Stimulated activated CD8-positive, alpha-beta memory T cell treated with anti-CD3 and anti-CD28 coated beads, Interleukin-15, amount 100 ng/mL, for 48 hours (primary cell): ENCODE measurements at places on chromosomes 12 and 14.
A peak's percentile ranks its signal among the peaks of the same experiment; 100 is the strongest.

- DNase-seq, result no peak
Observed at GRCh38 chr14:76924371-76925096, 98.3 kb downstream of the LRRC74A start.

DNA sequence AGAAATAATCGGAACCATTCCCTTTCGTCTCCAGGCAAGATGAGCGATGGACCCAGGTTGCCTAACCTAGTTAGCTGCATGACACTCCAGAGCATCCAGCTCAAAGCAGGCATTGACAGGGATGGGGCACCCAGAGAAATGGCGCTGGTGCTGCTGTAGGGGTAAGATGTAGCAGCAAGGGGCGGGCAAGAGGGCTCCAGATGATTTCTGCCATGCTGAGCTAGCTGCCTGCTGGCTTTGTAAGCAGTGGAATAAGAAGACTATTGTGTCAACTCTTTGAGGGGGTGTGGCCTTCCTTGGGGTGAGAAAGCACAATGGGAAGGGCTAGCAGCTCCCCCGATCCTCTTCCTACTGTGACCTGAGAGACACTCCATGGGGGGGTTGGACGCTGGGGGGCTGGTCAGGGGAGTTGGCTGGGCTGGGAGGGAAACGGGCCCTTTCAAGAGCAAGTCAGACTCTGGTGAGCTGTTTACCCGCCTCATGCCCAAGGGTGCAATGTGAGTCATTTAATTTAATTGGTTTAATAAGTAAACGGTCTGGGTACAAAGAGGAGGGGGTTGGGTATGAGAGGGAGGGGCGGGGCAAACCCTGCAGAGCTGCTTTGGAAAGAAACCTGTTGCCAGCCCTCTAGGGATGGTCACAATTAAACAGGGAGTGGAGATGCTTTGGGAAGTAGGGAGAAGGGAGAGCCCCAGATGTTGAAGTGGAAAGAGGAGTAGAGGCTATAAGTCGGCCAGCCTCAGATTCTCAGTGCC lies 50.5 kb downstream of the B4GALNT3 start:
- DNase-seq, result no peak

DNA sequence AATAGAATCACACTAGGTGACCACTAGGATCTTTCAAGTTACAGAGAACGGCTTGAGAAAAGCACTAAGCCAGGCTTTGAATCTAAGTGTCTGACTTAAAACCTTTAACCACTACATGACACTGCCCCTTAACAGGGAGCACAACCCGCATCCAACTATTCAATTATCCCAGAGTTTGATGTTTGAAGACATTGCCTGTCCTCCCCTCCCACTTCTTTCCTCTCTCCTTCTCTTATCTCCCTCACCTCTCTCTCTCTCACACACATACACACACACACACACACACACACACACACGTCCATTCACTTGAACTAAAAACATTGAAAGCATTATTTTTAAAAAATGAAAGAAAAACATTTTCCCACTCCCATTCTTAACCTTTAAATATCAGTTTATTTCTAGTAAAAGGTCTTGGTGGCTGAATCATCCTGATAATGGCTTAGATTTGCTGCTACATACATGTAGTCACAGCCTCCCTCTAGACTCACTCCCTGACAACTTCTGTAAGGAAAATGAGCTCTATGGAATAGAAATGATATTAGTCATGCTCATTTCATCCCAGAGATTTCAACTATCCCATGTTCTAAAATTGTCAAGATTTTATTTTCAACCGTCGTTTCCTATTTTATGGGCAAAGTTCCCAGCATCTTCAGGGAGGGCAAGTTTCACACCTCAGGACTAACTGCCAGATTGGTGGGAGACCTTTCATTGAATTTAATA lies 53.5 kb upstream of the RAP1B start:
- no peak for DNase-seq

GRCh38 chr12:92275443-92276154 lies 130.0 kb upstream of the BTG1 start:
- DNase-seq, result no peak

DNA sequence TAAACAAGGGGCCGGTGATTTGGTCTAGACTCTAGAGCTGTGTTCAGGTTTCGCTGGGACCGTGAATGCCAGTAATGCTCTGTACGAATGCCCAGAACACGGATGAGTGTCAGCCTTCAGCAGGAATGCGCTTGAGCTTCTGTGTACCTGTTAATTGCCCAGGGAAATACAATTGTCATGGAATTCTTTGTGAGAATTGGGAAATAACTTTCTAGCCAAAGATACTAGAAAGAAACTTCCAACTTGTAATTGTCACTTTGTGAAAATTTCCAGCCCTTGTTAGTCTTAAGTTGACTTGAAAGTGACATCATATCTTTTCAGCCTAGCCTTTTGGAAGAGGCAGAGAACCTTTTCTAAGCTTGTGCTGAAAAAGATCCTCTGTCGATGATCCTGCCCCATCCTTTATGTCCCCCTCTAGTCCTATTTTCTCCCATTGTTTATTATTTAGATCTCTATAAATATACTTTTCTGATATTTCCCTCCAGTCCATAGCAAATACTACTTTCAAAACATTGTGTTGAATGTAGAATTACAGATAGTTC lies 2.7 kb downstream of the CHST11 start:
- DNase-seq, result no peak

- no peak for DNase-seq
Observed at GRCh38 chr14:55813630-55814029, 233.6 kb downstream of the KTN1 start.

- DNase-seq, result no peak
Observed at GRCh38 chr12:56411781-56412639, 37.2 kb downstream of the TIMELESS start.

GRCh38 chr12:89401433-89402058 lies 49.2 kb upstream of the DUSP6 start:
- no peak for DNase-seq

DNA sequence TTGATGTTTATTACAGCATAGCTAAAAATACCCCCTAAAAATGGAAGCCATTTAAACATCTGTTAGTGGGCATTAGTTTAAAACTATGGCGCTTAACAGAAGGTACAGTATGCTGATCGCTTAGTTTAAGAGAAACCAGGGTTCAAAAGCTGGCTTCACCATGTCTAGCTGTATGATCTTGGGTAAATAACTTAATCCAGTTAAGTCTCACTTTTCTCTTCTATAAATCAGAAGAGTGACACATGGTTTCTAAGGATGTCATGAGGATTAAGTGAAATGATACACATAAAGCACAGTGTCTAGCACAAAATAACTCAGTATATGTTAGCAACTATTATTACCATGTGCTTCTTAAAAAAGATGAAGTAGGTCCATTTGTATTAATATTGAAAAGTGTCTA lies 38.7 kb downstream of the STK38L start:
- DNase-seq, result no peak

GRCh38 chr14:99158150-99158549 lies 113.8 kb downstream of the BCL11B start:
- DNase-seq, result no peak

DNA sequence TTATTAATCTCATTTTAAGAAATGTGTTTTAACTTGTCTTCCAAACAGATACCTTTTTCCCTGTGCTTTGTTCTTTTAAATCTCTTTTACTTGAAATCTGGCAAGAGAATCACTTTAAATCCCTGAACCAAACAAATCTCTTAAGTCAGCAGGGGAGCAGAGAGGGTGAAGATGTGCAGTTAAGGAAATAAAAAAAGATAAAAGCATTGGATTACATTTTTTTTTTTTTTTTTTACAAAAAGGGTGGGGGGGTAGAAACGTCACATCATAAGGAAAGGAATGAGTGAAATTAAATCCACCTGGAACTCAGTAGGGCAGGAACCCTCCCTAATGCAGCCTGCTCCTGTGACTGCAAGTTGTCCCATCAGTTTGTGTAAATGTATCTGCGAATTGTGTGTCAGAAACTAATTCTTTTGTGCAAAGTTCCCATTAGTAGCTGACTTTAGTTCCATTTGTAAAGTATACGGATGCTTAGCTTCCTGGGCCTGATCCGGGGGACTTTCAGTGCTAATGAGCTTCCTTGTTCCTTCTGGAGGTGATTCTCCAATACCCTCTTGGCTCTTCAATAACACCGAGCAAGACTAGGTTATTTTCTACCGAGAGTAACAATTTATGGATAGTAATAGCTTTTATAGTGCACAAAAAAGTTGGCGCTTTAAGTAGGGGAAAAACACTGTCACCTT lies 1.5 kb downstream of the TTC6 start:
- DNase-seq, result no peak

- no peak for DNase-seq
Observed at GRCh38 chr14:44873536-44873935, 88.2 kb downstream of the KLHL28 start.

DNA sequence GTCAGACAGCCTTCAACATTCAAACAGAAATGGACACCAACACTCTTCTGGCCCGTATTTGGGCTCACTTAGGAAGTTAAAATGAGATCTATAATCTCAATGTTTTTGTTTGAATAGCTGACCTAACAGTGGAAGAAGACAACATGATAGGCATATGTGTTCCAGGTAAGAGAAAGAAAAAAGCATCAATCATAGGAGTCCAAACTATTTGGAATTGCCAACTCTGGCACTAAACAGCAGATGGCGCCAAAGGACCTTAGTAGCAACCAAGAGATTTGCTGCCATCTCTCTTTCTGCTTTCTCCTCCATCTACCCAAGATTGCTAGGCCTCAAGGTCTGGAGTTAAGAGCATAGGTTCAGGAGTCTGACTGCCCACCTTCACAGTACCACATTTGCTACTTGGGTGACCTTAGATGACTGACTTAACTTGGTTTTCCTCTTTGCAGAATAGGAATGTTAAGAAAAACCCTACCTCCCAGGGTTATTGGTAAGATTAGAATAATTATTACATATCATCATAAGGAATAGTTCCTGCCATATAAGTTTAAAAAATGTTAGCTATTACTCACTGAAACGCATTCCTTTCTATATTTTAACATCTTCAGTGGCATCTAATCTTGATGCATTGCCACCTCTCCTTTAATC lies 30.2 kb downstream of the PEX5 start:
- peak; percentile 25 for DNase-seq

- DNase-seq, result no peak
Observed at GRCh38 chr14:79581912-79582576, 629.3 kb downstream of the DIO2 start.

GRCh38 chr12:26298785-26299621 lies 103.6 kb downstream of the SSPN start:
- DNase-seq, result no peak

DNA sequence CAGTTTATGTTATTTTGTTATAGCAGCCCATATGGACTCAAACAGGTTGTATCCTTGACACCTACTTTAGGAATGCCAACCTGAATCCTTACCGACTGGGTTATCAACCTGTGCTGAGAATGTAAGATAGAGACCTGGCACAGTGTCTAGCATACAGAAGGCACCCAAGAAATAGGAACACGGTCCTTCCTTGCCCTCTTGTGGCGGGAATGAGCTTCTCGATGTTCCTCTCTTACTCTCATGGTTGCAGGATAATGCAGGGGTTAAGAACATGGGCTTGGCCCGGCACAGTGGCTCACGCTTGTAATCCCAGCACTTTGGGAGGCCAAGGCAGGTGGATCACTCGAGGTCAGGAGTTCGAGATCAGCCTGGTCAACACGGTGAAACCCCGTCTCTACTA lies 6.5 kb downstream of the C12orf43 start:
- DNase-seq, result no peak

DNA sequence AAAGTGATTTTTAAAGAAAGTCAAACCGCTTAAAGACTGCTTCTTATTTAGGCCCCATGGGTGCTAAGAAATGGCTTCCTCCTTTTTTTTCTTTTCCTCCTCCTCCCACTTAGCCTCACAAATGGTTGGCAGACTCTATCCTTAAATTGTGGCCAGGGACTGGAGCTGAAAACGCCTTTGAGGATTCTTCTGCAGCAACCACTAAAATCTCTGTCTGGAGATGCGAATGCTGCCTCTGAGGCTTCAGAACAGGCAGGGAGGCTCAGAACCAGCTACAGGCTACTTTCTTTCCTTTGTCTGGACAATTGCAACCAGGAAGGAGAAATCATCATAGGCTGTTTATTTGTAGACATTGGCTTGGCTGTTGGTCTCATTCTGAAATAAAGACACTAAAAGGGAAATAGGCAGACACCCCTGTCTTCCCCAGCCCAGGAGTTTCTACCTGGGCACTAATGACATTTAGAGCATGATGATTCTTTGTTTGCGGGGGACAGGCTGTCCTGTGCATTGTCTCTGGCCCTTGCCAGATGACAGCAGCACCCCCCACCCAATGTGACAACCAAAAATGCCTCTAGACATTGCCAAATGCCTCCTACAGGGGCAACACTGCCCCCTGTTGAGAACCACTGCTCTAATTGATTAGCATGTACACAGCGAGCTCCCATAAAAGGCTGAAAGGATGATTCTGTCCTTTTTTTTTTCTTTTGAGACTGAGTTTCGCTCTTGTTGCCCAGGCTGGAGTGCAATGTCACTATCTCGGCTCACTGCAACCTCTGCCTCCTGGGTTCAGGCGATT lies 50.3 kb downstream of the MAP1LC3B2 start:
- no peak for DNase-seq

- DNase-seq, result no peak
Observed at GRCh38 chr12:68638171-68638570, 27.5 kb downstream of the RAP1B start.

DNA sequence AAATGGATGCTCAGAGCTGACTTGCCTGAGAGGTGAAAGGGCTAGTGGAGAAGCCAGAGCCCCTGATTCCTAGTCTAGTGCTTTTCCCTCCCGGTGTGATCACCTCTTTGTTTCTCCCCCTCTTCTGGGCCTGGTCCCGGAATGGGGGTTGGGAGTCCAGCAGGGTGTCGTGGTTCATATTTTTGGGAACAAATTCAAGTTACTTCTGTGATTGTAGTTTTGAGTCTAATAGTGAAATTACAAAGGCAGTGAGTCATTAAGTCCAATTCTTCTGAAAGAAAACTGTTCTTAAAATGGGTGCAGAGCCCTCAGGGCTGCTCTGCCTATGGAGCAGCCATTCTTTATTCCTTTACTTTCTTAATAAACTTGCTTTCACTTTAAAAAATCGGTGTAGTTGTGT lies 7.6 kb downstream of the SUSD6 start:
- DNase-seq, result no peak

DNA sequence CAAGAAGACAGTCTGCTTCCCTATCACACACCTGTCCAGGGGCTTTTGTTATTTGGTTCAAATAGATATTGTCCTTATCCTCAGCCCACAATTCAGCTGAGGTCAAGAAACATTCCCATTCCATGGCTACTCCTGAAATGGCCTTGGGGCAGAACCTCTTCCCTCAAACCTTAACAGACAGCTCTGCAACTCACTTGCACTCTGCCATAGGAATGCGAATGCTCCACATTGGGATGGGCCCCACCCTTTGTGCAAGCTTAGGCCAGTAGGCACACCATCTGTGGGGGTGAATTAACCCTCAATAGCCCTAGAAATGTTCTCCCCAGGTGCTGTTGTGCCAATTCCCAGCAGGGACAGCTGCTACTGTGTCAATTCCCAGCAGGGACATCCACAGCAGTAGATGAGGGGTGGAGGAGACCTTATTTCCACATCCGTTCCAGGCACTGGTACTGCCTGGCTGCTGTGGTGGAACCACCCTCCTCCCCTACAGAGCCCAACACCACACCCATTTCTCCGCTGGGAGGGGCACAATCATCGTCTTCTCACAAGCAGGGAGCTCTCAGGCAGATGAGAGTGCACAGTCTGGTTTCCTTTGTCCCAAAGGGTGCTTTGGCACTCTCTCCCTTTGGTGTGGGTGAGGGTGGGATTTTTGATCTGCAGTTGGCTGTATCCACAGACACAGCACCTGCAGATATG lies 42.3 kb upstream of the GLIPR1 start:
- DNase-seq, result no peak
